ENCODE measurements at places on chromosomes 2 and 18.
A peak's percentile ranks its signal among the peaks of the same experiment; 100 is the strongest.

DNA sequence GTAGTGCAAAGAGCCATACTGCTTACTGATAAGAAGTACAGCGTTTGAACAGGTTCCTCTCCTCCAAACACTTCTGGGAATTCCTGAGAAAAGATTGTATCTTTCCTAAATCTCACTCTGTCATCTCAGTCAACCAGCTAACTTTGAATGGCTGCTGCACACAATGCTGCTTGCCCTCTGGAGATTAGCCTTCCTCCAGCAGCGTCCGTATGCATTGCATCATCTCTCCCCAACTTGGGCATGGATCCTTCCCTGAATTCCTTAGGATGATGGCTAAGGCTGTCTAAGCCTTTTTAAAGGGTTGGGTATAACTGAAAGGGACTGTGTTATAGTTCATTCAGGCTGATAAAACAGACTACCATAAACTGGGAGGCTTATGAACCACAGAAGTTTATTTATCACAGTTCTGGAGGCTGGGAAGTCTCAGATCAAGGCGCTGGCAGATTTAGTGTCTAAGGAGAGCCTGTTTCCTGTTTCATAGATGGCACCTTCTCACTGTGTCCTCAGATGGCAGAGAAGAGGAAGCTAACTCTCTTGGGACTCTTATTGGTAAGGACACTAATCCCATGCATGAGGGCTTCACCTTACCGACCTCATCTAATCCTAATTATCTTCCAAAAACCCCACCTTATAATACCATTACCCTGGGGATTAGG is 105.3 kb downstream of the PAX3 start:
- DNase-seq = peak; percentile 50

- no peak for DNase-seq
Measured at GRCh38 chr2:195343540-195343939, 313.5 kb upstream of the SLC39A10 start.

- no peak for DNase-seq
Measured at GRCh38 chr2:28271231-28271918, 121.3 kb upstream of the FOSL2 start.

DNA sequence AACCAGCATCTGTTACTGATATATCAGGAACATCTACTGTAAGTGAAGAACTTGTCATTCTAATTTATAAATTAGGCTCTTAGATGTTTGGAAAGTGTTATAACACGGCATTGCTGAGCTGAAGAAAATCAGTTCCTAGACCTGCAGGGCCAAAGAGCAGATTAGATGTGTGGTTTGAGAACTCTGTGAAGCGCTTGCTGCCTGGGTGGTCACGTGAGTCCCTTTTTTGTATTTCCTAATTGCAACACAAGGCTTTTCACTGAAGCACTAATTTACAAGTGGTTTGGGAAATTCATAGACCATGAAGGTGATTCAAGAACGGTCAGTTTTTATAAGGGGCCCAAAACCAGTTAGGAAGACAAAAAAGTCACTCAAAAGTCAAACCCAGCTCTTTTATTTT is 106.9 kb upstream of the SP3 start:
- DNase-seq = no peak

DNA sequence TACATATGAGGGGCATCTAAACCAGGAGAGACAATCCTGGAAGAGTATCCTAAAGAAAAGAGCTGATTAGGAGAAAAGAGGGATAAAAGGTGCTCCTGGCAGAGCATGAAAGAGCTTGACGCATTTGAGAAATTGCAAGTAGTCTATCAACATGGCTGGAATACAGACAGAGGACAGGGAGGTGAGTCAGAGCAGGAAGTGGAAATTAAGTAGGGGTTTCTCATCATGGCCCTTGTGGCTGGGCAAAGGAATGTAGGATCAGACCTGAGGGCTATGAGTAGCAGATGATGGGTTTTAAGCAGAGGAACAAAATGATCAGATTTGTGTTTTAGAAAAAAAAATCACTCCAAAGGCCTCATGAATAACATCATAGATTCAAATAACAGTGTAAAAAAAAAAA is 49.2 kb upstream of the UGP2 start:
- DNase-seq = no peak

- no peak for DNase-seq
Measured at GRCh38 chr2:143720095-143720664, 591.0 kb downstream of the ARHGAP15 start.

- no peak for DNase-seq
Measured at GRCh38 chr2:119377294-119377992, 10.7 kb downstream of the DBI start.

GRCh38 chr2:119862127-119862889 is 102.6 kb downstream of the PTPN4 start:
- no peak for DNase-seq

DNA sequence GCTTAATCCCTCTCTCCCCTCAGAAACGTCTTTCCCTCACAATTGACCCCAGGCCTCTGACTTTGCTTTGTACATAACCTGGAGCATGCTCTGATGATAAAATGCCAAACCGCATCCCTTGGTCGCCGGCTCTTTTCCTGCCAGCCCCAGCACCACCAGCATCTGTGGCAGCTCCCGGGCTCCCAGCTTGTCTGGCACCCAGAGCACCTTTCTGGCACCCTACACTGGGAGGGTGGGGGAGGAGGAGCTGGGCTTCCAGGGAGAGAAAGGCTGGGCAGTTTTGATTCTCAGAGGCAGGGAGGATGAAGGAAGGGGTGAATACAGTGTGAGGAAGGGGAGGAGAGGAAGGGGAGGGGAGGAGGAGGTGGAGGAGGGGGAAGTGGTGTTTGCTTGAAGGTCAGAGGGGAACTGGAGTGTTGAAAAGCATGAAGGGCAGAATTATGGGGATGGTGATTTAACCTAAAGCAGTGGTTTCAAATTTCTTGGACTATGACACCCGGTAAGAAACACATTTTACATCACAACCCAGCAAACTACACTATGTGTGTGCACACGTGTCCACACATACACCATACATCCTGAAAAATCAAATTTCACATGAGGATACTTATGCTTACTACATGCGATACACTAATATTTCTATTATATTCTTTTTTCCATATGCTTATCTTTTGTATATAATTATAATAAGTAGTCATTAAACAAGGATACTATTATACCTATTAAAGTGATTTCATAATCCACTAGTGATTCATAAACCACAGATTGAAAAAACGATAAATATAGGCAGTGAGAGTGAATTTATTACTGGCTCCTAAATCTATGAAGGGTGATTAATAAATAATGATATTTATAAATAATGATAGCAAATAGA is 30.0 kb upstream of the IGFBP2 start:
- DNase-seq = no peak

- DNase-seq = peak; percentile 96
Measured at GRCh38 chr2:25252291-25253152, 84.1 kb upstream of the POMC start.

DNA sequence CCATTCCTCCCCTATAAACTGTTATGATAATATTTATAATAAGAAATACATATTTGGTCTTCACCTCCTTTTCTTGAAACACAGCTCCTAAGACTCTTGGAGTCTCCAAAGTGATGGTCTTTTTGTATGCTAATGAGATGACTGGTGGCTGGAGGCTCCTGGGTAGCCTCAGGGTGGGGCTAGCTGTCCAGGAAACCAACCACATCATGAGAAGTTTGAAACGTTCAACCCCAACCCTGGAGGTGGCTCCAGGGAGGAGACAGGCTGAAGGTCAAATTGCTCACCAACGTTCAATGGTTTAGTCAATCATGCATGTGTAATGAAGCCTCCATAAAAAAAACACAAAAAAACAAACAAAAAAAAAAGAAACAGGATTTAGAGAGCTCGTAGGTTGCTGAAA is 298.7 kb upstream of the MGAT5 start:
- no peak for DNase-seq

- no peak for DNase-seq
Measured at GRCh38 chr2:201276511-201276910, 16.2 kb downstream of the CASP8 start.

- DNase-seq = no peak
Measured at GRCh38 chr18:74316257-74317170, 875 bp downstream of the C18orf63 start.

DNA sequence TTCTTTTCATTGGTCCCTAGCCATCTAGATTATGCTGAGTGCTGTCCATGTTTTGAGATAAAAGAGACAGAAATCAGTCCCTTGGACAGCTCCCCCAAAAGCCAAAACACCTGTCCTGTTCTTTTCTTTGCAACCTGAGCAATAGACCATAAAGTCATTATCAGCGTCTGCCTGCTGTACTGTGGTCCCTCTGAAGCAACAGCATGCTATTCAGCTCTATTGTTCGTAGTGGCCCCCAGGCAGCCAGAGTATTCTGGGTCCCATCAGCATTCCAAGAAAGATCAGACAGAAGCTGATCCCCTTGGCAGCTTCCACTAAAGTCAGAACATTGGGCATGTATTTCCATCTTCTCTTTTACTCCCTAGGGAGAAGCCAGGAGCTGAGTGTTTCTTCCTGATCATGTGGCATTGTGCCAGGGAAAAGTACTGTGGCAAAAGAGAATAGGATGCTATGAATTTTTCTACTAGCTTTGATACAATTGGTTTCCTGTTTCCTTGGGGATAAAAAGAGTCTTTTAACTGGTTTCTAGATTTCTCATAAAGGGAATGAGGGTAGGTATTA is 33.6 kb upstream of the ZSWIM2 start:
- DNase-seq = no peak

DNA sequence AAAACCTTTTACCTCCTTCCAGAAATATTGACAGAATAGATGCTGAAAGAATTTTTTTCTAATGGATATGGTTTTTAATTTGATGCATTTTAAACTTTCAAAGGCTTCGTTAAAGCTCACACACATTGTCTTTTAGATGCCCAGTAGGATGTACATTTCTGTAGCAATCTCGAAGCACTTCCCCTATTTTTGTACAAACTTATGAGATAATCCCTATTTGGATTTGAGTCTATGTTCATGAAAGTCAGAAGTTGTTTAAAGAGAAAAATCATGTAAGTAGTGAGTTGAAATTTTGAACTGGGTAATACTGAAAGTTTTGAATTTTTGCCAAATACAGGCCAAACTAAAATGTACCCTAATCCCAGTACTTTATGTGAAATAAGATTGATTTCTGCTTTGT is 38.1 kb upstream of the MMADHC start:
- no peak for DNase-seq

DNA sequence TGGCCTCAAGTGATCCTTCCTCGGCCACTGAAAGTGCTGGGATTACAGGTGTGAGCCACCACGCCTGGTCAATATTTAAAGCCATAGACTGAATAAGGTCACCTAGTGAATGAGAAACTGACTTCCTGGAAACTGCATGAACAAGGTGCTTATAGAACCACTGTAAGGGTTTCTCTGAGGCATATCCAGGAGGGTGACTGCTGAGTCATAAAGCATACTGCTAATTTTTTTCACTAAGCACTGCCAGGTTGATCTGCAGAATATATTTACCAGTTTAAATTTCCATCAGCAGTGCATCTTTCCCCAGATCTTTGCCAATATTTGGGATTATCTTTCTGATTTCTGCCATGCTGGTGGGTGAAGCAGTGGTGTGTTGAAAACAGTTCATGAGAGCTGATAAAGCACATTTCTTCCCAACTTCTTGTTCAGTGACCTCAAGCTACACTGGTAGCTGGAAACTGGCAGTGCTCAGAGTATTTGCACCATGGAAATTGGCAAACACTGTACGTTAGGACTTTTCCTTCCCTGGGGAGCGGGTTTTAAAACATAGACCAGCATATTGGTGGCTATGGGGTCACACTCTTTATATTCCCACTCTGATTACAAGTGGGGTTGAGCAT is 4.2 kb upstream of the CLIP4 start:
- no peak for DNase-seq

DNA sequence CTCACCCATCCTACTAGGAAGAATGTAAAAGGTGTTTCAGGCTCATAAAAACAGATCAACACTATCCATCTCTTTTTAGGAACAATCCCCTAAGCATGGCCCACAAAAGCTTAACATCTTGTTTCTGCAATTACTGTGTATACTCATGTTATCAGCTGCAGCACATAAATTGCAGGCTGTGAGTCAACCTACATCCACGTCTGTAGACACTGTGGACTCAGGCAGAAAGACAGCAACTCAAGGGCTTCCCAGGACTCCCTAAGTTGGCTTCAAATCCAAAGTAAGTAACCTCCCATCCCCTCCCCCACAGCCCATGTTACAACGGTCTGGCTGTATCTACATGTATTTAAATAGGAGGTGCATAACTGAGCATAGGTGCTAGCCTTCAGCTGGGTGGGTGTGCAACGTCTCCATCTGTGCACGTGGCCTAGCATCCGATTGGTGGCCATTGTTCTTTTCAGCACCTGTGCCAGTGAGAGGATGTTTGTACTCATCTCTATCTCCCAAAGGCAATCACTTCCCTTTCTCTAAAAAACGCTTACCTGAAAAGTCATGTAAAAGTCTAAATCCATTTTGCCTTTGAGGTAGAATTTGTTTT is 30.1 kb downstream of the UXS1 start:
- DNase-seq = no peak

GRCh38 chr18:55453186-55453585 is 134.8 kb downstream of the TCF4 start:
- DNase-seq = no peak

GRCh38 chr18:8960740-8961657 is 141.5 kb upstream of the NDUFV2 start:
- no peak for DNase-seq

DNA sequence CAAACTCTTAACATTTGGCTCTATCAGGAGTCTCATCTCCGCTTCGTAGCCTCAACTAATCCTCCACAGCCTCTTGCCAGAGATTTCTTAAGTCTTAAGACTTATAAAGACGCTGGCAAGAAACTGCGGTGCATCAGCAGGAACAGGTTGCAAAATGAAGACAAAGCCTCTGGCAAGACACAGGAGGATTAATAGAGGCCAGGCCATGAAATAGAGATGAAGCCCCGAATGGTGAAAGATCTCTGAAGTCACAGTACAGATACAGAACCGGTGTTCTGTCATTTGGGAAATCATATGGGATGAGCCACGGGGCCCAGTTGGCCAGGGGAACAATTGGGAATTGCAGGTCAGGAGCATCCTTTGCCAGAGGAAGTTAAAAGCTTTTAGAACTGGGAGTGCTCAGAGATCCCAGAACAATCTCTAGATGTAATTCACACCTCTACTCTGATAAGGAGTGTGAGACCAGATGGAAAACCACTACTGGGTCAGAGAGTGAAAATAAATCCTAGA is 190.9 kb upstream of the FOSL2 start:
- DNase-seq = no peak

- no peak for DNase-seq
Measured at GRCh38 chr2:151729415-151729811, 4.9 kb downstream of the NEB start.

GRCh38 chr18:34821669-34822210 is 111.6 kb downstream of the DTNA start:
- no peak for DNase-seq

- no peak for DNase-seq
Measured at GRCh38 chr2:28567061-28567471, 71.2 kb downstream of the PLB1 start.

DNA sequence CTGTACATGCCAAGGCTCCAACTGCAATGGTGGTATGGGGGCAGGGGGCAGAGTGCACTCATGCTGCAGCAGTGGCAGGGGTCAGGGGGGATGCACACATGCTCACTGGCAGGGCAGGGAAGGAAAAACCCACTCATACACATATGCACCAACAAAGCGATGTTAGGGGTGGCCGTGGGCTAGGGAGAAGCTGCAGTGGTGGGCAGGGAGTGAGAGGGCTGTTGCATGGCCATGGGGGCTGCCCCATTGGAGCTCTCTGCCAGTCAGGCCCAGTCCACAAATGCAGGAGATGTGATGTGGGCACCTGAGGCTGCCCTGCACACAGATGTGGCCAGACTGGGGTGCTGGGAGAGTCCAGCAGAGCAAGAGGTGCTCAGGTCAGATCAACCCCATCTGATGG is 238.1 kb upstream of the NXPH2 start:
- DNase-seq = no peak

GRCh38 chr2:201411421-201411820 is 39.8 kb downstream of the TRAK2 start:
- no peak for DNase-seq

Measured in ecto neural progenitor cell (in vitro differentiated cells).